ENCODE measurements at places on chromosomes 6 and 20. TPM values are rescaled to one million over a fixed set of nuclear protein-coding genes. Genes with fewer than 3 reads are reported as not detected.

DNA sequence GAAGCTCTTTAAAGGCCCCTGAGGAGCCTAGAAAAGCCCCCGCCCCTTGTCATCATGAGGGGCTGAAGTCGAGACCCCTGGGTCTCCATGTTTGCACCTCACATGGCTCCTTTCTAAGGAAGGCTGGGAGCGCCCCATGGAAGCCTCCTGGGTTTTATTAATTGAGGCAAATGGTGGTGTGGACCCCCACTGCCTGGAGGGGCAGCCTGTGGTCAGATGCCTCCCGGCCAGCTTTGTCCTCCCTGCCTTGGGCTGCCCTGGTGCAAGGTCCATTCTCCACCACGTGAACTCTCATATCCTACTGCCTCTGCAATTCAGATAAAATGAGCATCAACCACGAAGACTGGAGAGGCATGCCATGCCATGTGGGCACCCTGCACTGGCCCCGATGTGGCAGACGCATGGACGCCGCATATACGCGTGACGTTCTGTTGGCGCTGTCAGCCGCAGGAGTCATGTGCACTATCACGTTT, 295.5 kb downstream of the TAF4 start:
- H3K27ac ChIP-seq, result no peak overlapping the region
- no peak for DNase-seq
- no peaks in the 10 kb centered on the region for H3K4me1 ChIP-seq
- H3K36me3 ChIP-seq, result no peaks in the 10 kb centered on the region
- H3K4me3 ChIP-seq, result no peak overlapping the region

GRCh38 chr6:89387516-89388201, 24.4 kb downstream of the RRAGD start:
- DNase-seq, result no peak
- H3K36me3 ChIP-seq, result no peaks in the 10 kb centered on the region
- H3K4me3 ChIP-seq, result no peak overlapping the region
- no peak overlapping the region for H3K27ac ChIP-seq
- peaks cover 3% of the 10 kb centered on the region for H3K4me1 ChIP-seq

DNA sequence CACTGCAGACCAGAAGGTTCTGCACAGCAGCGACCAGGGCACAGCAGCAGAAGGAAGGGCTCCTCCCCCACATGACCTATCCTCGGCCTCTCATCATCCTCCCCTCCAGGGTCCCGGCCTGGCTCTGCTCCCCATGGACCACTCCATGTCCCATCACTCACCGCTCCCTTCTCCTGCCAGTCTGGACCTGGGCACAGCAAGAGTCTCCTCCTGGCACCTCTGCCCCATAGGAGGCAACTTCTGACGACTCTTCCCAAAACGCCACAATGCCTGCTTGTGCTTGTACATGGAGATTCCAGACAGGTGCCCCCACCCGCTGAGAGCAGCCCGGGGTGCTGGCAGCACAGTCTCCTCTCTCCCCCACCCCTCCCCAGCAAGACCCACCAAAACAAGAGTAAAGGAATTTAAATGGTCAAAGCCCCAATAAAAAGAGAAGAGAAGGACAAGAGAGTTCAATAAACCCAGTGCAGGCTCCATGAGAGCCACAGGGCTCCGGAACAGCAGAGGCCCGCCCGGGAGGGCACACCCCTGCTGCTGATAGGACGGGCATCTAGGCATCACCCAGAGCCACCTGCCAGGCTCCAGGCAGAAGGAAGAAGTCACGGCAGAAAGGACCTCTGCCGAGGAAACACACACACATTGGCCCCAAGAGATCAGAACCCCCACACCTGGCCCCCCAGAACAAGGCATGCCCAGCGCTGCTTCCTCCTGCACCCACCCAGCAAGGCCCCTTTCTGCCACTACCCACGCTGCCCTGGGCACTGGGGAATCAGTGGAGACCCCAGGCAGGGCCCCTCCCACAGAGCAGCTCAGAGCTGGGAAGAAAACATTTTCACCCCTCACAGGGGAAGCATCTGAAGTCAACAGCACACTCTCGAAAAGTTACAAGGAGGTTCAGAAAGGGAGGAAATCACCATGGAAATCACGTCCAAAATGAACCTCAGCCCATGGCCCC, 15.2 kb downstream of the TAF4 start:
- H3K4me3 ChIP-seq, result no peak overlapping the region
- no peaks in the 10 kb centered on the region for H3K27me3 ChIP-seq
- H3K36me3 ChIP-seq, result no peaks in the 10 kb centered on the region
- no peak for DNase-seq
- H3K27ac ChIP-seq, result no peak overlapping the region

WFDC12 gene
- not detected for total RNA-seq

DNA sequence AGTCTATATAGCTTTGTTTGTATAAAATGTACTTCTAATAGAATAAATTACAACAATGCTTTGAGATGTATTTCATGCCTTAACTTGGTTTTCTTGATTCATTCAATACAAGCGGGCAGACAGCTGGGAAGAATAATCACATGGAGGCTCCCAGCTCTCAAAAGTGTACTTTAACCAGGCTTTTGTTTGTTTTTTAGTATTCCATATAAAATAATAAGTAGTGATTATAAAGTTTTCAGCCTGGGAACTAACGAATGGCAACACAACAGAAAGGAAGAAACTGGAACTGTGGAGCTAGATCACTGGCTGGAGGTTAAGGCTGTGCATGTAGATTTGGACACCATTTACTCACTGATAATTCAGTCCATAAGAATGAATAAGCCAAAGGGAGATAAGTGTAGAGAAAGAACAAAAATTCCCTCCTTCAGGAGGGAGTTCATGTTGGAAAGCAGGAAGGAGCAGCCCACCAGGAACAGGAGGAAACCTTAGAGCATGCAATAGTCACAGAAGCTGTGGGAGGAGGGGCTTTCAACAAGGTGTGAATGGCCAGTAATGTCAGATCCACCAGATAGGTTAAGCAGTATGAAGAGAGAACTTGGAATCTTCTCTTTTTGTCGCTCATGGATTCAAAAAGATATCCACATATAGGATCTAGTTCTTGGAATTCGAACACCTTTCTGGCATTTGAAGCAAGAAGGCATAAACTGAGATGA, 41.2 kb upstream of the SLC35D3 start:
- H3K4me1 ChIP-seq, result no peaks in the 10 kb centered on the region
- H3K27ac ChIP-seq, result no peak overlapping the region
- H3K27me3 ChIP-seq, result no peaks in the 10 kb centered on the region
- H3K4me3 ChIP-seq, result no peak overlapping the region
- no peak for DNase-seq

- H3K27ac ChIP-seq, result no peak overlapping the region
- DNase-seq, result no peak
- no peaks in the 10 kb centered on the region for H3K4me1 ChIP-seq
- no peak overlapping the region for H3K4me3 ChIP-seq
- peaks cover 18% of the 10 kb centered on the region for H3K27me3 ChIP-seq
- H3K36me3 ChIP-seq, result no peaks in the 10 kb centered on the region
Observed at GRCh38 chr6:110097443-110097842, 82.0 kb downstream of the WASF1 start.

- peaks cover 41% of the 10 kb centered on the region for H3K36me3 ChIP-seq
- H3K27ac ChIP-seq, result peak overlapping the region; percentile 24
- no peaks in the 10 kb centered on the region for H3K27me3 ChIP-seq
- no peak overlapping the region for H3K4me3 ChIP-seq
- peaks cover 23% of the 10 kb centered on the region for H3K4me1 ChIP-seq
Observed at GRCh38 chr20:38997622-38998021, 35.5 kb downstream of the DHX35 start.

Data from activated CD4-positive, alpha-beta memory T cell treated with anti-CD3 and anti-CD28 coated beads, Interleukin-2, amount 10 ng/mL, durations not matched to agents 7 days and 5 days (primary cell).